ENCODE measurements at places on chromosomes 12 and 14.

- DNase-seq, result no peak
Observed at GRCh38 chr12:59040656-59041055, 120.4 kb upstream of the LRIG3 start.

DNA sequence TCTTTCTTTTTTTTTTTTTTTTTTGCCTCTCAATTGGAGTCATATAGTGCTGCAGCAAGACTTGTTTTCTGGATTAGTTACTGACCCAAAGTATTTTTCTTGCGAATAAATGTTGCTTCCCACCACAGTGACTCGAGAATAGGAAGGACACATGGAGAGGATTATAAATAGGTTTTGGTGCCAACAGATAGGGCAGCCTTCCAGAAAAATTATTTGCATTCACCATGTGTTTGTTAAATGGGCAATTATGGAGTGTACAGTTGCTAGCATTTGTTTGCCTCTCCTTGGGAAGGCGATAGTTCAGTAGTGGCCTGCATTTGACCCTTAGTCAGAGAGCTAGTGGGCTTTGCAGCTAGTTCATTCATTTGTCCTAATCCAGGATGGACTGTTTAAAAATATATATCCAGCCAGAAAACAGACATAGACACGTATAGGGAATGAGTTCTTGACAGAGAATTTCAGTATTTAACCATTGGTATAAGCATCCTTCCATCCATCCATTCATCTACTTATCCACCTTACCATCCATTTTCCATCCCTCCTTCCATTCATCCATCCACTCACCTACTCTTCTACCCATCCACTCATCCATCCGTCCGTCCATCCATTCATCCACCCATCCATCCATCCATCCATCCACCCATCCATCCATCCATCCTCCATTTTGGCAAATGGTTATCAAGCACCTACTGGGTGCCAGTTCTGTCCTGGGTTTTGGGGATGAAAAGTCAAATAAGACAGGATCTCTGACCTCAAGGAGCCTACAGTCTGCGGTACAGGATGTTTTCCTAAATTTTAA is 67.5 kb downstream of the CHST11 start:
- DNase-seq, result no peak

GRCh38 chr12:95615749-95616148 is 64.5 kb upstream of the USP44 start:
- no peak for DNase-seq

GRCh38 chr12:113800201-113800600 is 165.9 kb downstream of the RBM19 start:
- no peak for DNase-seq

- DNase-seq, result peak; percentile 83
Observed at GRCh38 chr12:1812650-1813302, 7.6 kb upstream of the LRTM2 start.

GRCh38 chr14:23881282-23881681 is 72.3 kb upstream of the DHRS4 start:
- no peak for DNase-seq

GRCh38 chr12:117872546-117873169 is 96.1 kb downstream of the KSR2 start:
- DNase-seq, result no peak

DNA sequence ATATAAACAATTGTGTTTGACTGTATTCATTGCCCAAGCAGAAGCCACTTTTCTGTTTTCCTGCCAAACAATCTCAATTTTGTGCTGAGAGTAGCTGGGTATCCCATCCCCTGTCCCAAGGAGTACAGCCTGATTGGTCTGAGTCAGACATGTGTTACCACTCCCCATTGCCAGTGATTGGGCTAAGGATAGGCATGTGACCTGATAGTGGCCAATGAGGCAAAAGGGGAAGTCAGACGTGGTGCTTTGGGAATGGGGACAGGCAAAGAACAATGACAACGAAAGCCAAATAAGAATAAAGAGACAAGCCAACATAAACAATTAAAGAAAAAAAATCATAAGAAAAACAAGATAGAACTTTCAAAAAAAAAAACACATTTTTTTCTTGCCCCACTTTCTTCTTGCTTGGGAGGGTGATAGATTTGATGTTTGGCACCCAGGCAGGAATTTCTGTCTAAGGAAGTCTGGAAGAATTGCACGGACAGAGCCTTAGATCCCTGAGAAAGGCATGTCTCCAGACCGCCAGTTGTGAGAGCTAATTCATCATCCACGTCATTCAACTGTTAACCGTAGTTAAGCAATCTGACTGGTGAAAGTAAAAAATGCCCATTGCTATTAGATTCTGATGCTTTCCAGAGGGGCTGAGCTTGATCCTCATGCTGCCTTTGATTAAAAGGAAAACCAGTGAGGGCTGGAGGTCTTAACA is 626.6 kb upstream of the TMEM132C start:
- DNase-seq, result peak; percentile 56

DNA sequence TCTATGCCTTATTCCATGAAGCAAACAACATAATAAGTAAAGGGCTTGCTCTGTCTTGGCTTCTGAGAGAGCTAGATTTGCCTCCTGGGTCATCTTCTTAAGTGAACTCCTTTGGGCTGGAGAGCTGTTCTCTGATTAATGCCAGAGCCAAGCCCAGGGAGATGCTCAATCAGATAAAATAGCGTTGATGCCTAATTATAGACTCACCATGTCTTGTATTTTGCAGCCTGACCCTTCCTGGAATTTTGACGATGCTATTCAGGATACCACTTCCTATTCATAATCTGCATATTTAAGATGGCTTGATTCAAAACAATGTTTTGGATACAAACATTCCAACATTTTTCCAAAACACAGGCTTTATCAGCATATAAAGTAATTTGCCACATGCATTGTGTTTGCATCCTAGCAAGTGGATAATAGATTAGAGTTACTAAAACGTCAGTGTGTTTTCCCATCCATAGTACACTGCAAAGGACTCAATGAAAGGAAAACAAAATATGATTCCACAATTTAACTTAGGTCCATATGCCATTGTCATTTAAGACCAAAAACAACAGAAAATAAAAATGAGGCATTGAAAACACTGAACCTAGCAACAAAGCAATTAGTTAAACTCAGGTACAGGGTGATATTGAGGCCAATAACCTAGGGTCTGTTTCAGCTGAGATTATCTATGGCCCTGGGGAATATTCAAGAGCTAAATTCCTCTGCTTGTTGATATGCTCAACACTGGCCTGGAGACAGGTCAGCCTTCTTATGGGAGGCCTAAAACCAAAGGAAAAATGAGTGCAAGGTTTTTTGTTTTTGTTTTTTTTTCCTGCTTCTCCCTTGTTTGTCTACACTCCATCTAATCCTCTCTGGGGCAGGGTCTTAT is 184.2 kb upstream of the FOXN3 start:
- no peak for DNase-seq

DNA sequence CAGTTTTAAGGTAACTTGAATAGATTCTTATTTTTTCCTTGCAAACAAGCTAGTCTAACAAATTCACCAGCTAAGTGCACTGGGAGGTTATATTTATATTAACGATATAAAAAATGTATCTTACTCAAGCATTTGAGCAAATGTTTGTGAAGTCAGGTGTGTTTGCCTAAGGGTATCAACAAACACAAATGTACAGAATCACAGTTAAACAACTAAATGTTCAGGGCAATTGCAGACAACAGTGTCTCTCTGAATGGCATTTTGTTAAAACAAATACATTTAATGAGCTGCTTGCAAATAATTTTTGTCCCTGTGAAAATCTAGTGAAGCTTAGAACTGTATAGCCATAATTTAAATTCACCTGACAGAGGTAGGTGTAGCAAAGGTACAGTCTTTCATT is 28.2 kb upstream of the FLRT2 start:
- no peak for DNase-seq

- no peak for DNase-seq
Observed at GRCh38 chr12:121754836-121755235, 38.7 kb downstream of the RHOF start.
